Naive thymus-derived CD4-positive, alpha-beta T cell (primary cell): ENCODE measurements at places on chromosomes 3 and 15.
A peak's percentile ranks its signal among the peaks of the same experiment; 100 is the strongest.

DNA sequence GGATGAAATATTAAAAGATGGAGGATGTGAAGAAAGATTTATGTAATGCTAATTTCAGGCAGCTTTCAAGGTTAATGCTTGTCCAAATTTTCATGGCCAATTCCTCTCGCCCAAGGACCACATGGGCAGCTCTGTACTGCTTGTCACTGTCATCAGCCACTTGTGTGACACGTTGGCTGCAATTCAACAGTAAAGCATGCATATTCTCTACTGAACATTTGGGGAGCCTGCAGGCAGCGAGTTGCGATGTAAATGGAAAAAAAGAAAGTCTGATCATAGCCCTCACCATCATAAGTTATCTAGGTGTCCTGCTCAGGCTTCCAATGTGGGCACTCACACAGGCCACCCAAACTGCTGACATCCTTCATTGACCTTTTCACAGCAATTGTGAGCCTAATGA is 1026.8 kb upstream of the NR2F2 start:
- DNase-seq: no peak

GRCh38 chr3:22922317-22922716 is 280.8 kb upstream of the UBE2E2 start:
- no peak for DNase-seq

GRCh38 chr3:100316641-100317069 is 17.9 kb upstream of the NIT2 start:
- DNase-seq: peak; percentile 56

DNA sequence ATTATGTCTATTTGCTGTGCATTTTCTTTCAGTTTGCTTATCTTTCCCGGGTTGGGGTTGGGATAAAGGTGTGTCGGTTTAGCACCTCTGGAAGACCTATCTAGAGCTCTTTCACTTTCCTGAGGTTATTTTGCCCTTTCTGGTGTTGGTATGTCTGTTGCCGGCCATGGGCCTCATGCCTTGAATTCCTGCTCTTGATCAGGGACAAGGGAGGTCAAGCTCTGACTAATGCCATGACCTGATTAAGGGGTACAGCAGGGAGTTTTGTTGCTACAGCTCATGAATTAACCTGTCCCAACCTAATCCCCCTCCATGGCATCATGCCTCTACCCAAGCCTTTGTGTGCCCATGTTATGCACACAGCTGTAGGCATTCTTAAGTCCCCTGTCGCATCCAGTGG is 70.5 kb upstream of the GOLGA6B start:
- no peak for DNase-seq

DNA sequence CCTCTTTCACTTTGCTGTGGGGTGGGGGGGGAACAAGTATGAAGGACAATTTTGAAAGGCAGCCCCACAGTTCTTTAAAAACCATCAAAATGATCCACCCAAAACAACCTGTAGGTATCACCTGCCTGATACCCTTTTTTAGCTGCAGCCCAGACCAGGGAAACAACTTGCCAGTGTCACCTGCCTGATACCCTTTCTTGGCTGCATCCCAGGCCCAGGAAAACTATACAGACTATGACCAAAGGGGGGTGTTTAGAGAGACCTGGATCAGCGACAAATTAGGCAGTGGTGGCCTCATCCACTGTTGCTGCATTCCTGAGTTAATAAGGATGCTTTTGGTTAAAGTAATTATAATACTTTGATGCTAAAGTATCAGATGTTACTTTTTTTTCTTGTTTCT is 122.0 kb downstream of the VPS13C start:
- no peak for DNase-seq

- no peak for DNase-seq
Observed at GRCh38 chr3:4224331-4224730, 78.8 kb upstream of the SETMAR start.

GRCh38 chr3:51671734-51672475 is 853 bp downstream of the TEX264 start:
- DNase-seq: peak; percentile 67

- DNase-seq: no peak
Observed at GRCh38 chr3:120443626-120444123, 7.1 kb downstream of the FSTL1 start.

DNA sequence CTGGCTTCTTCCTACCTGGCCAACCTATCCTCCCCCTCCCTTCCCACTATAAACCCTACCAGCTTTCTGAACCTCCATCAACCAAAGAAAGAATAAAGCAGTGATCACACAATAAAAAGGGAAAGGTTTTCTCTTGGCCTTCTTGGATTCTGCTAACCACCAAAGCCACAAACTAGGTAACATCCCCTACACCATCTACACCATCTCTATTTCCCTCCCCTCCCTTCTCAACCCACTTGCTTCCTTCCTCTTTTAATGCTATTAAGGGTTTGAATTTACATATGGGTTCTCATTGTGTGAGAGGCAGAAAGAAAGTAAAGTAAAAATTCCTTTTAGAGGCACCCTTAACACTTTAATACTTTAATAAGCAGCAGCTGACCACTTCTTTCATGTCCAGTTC is 25.8 kb upstream of the RSL24D1 start:
- DNase-seq: no peak

DNA sequence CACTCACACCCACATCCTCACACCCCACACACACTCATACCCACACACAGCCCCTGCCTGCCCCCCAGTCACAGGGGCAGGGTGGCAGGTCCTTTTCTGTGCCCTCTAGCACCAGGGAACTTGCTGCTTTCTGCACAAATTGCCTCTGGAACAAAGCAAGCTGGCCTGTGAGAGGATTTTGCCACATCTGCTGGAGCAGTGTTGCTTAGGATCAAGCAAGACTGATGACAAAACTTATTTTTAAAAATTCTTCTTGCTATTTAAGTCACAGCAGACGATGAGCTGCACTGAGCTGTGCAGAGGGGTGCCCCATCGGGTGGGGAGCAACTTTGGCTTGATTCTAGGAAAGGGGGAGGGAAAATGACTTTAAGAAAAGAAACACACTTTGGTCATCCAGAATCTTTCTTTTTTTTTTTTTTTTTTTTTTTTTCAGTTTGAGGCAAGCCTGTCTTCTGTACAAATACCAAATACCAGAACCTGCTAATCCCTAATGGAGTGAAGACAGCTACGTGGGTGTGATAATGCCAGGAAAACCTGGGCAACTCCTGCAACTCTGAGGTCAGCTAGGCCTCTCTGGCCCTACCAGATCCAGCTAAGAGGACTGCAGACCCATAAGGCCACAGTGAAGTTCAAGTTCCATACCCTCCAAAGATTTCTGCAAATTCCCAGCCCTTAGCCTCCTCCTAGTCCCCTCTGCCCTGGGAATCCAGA is 195.3 kb downstream of the ABHD5 start:
- DNase-seq: no peak

GRCh38 chr3:192958219-192958872 is 40.7 kb upstream of the MB21D2 start:
- DNase-seq: no peak

DNA sequence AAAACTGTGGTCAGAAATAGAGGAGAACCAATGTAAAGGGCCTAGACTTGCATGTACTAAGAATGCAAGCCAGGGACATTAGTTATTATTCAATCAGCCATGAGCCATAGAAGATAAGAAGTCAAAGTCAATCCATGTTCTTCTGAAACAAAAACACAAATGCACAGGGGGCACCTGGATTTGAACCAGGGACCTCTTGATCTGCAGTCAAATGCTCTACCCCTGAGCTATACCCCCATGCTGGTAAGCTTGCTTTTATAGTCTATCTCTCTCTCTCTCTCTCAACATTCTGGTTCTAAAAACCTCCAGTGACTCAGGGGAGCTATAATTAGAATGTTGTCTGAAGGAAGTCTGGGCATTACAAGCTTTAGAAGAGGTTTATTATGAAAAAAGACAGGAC is 85.6 kb upstream of the ACP3 start:
- no peak for DNase-seq

GRCh38 chr3:137946356-137946973 is 63.5 kb upstream of the CLDN18 start:
- peak; percentile 28 for DNase-seq

GRCh38 chr3:63192248-63192647 is 85.9 kb upstream of the SYNPR start:
- no peak for DNase-seq

GRCh38 chr15:66400351-66400774 is 13.7 kb downstream of the MAP2K1 start:
- no peak for DNase-seq

DNA sequence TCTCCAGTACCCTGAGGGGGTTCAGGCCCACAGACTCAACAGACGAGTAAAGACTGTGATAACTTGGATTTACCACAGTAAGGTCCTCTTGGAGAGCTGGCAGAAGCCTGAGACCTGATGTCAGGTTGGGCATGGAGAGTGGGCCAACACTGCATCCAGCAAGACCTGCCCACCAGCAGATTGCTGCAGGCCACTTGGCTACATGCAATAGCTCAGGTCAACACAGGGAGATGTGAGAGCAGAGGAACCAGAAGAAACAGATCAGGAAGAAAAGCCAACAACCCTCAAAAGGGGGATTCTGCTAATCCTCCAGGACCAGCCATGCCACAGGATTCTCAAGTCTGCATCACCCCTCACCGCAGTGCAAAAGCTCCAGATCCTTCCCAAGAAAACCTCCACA is 1.7 kb upstream of the IP6K1 start:
- DNase-seq: no peak

GRCh38 chr3:45499529-45499928 is 95.0 kb upstream of the LIMD1 start:
- no peak for DNase-seq

DNA sequence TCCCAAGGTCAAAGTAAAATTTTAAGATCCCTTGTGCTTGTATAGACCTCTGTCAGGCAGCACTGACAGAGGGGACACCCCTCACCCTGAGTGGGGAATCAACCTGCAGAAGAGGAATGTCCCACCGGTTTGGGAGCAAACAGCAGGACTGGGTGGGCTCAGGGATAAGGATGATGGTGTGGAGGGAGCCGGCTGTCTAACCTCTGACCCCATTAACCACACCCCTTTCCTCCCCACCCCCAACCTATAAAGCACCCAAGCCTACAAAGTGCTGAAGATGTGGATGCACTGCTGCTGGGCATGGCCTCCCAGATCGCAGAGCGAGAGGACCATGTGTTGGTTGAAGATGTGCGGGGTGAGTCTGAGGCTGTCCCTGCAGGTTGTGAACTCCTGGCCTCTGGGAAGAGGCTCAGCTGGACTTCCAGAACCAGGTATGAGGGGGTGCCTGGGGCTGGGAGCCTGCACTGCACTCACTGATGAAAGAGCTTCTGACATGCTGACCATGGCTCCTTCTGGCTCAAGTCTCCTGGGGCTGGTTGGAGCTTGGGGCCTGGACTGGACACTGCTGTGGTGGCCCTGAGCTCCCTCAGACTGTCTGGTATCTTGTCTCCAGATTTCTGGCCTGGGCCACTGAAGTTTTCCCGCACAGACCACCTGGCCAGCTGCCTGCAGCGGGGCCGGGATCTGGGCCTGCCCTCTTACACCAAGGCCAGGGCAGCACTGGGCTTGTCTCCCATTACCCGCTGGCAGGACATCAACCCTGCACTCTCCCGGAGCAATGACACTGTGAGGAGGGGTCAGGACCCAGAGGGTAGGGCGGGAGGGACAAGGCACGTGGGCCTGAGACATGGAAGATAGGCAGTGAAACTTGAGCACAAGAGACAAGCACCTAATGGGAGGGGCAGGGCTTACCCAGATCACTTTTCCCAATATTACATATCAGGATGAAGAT is 9.3 kb downstream of the DUOX1 start:
- DNase-seq: no peak

DNA sequence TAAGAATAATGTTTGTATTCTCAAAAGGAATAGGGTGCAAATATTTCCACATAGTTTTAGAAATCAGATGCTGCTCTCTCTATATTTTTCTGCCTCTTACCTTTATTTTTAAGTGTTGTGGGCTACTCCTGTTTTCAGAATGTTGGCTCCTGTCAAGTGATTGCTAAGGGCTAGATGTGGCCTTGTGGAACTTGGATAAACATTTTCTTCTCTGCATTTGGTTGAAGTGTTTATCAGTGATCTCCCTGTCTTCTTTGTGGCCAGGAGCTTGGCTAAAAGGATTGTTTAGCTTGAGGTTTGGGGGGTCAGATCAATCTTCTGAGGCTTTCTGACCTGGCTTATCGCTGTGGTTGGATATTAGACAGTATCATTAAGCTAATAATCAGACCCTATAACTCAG is 112.6 kb downstream of the TCF12 start:
- no peak for DNase-seq

- no peak for DNase-seq
Observed at GRCh38 chr3:113773381-113773780, 26.5 kb downstream of the ATP6V1A start.

DNA sequence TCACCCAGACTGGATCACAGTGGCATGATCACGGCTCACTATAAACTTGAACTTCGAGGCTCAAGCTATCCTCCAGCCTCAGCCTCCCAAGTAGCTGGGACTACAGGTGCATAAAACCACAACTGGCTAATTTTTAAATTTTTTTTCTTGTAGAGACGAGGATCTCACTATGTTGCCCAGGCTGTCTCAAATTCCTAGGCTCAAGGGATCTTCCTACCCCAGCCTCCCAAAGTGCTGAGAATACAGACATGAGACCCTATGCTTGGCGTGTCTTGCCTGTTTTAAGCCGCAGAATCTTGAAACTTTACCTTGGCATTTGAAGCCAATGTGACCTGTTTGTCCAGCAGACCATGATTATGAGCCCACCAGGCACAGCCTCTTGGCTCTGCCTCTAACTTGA is 119.9 kb downstream of the OPA1 start:
- no peak for DNase-seq

DNA sequence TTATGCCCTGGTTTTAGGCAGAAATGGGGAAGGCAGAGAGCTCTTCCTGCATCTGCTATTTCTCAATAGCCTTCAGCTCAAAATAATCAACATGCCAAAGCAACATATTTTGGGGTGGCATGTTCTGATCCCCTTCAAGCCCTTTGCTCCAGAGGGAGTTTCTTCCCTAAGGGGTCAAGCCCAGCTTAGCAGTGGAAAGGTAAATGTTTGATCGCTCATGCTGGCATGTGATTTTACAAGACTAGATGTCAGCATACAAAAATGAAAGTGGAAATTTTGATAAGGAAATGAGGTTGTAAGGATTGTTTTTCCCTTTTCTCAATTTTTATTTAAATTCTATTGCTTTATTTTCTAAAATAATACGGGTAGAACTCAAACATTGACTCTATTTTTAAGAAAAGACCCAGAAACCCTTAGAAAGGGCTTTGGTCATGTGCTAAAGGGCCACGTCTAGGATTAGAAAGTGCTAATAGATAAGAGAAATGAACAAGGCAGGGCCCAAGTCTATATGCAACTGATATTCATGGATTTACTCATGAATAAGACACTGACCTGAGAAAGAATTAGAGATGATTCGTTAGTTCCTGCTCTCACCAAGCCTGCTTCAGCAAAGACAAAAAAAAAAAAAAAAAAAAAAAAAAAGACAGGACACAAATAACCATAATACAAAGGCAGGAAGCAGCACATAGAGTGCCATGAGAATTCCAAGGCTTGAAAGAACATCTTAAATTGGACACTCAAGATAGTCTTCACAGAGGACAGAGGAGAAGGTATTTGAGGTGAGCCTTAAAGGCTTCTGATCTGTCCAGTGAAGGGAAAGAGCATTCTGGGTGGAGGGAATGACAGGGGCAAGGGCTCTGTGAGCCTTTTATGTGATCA is 55.0 kb upstream of the NR2E3 start:
- no peak for DNase-seq
